ENCODE measurements at places on chromosomes 3 and 15.

- no peak for DNase-seq
These were observed 161.6 kb downstream of the GHSR start for GRCh38 chr3:172286548-172287148.

GRCh38 chr15:63022181-63022580 is 20.4 kb upstream of the TPM1 start:
- no peak for DNase-seq

DNA sequence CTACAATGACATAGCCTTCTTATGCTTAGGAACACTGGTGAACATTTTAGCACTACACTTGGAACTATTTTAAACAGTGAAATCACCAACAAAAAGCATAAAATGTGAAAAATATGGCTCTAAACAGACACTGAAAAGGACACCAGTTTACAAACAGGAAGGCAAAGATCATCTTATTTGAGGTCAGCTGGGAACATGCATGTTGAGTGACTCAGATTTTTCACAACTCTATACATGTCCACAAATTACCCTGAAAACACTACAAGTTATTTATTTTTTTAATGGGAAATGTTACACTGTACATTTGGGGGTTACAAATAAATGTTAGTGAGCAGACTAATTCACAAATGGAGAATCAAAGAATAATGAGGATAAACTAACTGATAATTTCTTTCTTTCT is 12.5 kb upstream of the GK5 start:
- DNase-seq: no peak

GRCh38 chr3:141680620-141681389 is 57.3 kb upstream of the RNF7 start:
- DNase-seq: no peak

- DNase-seq: no peak
These were observed 5.8 kb upstream of the ARPP21 start for GRCh38 chr3:35633332-35634124.

DNA sequence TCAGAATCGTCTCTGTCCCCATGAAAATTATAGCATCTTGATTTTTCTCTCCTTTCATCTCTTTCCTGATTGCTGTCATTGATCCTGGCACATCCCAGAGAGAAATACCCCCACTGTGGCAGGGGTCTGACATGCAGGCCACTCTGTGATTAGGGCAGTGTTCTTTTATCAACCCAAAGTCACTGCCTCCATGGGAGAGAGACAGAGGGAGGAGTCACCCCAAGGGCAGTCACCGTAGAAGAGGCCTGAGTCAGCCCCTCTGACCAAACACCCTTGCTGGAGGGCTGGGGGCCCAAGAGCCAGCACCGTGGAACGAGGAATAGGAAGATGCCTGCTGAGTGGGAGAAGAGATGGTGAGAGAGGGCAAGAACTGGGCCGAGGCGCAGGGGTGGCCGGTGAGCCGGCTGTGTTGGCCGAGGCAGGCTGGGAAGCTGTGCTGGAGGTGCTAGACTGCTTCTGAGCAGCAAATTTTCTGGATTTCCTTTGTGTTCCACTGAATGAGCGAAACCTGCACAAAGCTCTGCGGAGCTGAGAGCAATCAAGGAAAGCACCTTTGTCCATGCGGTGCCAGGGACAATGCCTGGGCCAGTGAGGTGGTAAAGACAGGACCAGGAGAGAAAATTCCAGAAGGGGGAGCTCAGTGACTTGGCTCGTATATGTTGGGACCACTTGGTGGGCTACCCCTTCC is 103.8 kb downstream of the ADCY5 start:
- no peak for DNase-seq

DNA sequence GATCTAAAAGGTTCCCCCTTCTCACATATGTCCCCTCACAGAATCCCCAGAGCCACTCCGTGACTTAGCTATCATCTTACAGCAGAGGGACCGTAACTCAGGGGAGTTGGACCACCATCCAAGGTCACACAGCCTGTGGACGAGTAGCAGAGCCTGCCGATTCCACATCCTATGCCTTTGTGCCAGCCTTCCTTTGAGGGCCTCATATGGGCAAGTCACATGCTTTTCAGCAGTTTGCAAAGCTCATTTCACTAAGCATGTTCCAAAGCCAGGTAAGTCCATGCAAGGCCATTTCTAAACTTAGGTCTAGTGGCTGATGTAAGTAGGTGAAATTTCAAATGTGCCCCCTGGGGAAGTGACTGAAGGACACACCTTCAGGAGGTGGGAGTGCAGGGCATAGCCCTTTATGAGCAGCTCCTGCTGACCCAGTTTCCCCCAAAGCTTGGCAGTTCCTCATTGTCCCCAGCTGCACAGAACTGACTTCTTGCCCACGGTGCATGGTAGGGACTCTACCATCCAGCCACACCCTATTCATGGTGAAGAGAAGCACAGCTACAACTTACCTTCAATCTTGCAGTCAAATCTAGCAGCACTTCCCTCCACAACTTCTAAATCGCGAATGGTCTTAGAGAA is 33.3 kb upstream of the HACD2 start:
- DNase-seq: no peak

- no peak for DNase-seq
These were observed 184.9 kb downstream of the SOX2 start for GRCh38 chr3:181896605-181897004.

DNA sequence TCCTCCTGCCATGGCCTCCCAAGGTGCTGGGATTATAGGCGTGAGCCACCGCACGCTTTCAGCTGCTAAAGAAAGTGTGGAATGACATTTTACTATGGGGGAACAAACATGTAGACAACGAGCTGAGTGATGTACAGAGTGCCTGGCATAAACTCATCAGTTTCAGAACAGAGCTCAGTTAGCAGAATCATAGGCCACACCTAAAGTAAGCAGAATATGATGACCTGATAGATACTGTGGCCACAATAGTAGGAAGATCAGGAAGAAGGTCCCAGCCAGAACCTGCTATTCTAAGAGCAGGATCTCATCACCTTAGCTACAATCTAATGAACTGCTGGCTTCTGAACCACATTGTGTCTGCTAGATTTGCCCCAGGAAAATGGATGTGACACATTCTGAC is 158.3 kb downstream of the TPRG1 start:
- DNase-seq: no peak

GRCh38 chr3:31312400-31312799 is 220.3 kb upstream of the STT3B start:
- no peak for DNase-seq

Measured in stimulated activated CD4-positive, alpha-beta T cell treated with anti-CD3 and anti-CD28 coated beads, Interleukin-2, amount 100 ng/mL, for 24 hours (primary cell).